ENCODE measurements at places on chromosomes 1 and 21.

- no peak overlapping the region for H3K4me3 ChIP-seq
- no peak for DNase-seq
- H3K36me3 ChIP-seq, result no peaks in the 10 kb centered on the region
- no peaks in the 10 kb centered on the region for H3K4me1 ChIP-seq
- no peak overlapping the region for H3K27ac ChIP-seq
Observed at GRCh38 chr1:70072231-70072751, 133.1 kb downstream of the LRRC40 start.

DNA sequence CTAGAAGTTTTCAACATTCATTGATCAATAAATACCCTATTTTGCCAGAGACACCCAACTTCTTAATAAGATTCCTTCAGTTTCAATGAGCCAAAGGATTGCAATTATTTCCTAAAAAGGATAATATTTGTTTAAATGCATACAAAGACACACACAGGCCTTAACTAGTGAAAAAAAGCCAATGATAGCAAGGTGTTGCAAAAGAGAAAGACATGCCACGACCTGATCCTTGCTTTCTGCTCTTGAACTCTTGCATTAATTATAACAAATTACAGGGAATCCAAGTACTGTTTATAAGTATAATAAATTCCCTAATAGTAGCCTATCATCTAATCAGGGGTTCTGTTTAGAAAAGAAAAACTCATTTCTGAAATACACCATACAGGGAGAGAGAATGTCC is 131.1 kb downstream of the PTPN14 start:
- no peak overlapping the region for H3K27ac ChIP-seq
- no peak for DNase-seq
- H3K4me1 ChIP-seq, result no peaks in the 10 kb centered on the region
- no peak overlapping the region for H3K4me3 ChIP-seq
- H3K27me3 ChIP-seq, result no peaks in the 10 kb centered on the region

DNA sequence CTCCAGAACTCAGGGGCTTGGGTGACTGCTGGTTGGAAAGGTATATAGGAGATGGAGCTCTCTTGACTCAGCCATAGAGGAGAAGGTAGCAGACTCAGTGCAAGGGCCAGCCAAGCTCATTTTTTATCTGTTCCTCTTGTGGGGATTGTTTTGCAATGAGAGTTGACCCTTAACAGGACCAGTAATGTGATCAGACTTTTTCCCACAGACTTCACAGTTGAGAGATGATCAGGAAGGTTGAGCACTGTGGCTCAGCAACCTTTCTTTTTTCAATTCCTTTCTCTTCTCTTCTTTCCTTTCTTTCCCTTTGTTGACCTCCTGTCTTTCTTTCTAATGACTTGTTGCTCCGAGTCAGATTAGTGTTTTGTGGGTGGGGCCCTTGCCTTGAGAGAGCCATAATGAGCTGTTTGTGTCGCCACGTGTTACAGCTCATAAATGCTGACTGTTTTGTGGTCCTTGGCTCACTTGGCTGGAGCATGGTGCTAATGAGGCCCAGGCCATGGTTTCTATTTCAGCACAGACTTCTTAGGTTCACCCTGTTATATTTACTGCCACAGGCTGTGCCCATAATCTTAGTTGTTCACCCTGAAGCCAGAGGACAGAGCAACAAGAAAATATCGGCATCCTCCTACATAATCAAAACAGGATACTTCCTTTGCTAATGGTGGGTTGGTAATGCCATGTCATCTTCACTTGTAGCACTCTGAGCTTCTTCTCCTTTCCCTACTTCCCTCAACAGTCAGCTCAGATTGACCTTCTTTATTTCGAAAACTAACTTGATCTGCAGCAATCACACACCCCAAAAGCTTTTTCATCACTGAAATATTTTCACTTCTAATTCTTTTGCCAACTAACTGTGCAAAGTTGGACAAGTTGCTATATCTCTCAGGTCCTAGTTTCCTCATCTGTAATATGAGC is 13.9 kb downstream of the ADAM30 start:
- H3K27me3 ChIP-seq, result no peaks in the 10 kb centered on the region
- DNase-seq, result no peak
- no peak overlapping the region for H3K27ac ChIP-seq

DNA sequence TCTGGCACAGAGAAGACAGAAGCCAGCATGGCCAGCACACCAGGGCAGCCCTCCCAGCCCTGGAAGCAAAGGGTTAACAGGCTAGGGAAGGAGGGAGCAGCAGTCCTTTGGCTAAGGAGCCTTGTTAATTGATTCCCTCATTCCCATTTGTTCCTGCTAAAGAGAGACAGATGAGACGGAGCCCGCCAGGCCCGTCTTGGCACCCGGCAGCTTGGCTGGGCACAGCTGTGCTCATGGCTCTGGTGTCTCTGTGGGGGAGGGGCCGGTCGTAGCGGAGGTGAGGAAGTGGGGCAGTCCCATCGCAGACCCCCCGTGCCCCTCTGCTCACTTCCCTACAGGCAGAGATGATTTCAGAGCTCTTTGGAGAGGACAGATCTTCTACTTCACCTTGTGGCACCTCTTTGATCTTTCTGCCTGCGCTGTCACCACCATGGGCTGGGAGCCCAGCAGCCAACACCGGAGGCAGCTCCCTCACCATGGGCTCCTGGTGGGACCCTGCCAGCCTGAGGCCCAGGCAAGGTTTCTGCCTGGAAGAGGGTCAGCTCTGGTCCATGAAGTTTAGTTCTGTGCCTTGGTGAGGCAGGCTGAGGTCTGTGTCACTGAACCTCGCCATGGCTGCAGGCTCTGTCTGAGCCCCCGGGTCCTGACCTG is 38.0 kb downstream of the FOXO6 start:
- H3K36me3 ChIP-seq, result no peaks in the 10 kb centered on the region
- no peaks in the 10 kb centered on the region for H3K27me3 ChIP-seq
- H3K27ac ChIP-seq, result no peak overlapping the region

- H3K27me3 ChIP-seq, result peaks cover 5% of the 10 kb centered on the region
- no peaks in the 10 kb centered on the region for H3K36me3 ChIP-seq
- no peaks in the 10 kb centered on the region for H3K4me1 ChIP-seq
- no peak overlapping the region for H3K27ac ChIP-seq
- DNase-seq, result no peak
Observed at GRCh38 chr1:36570006-36570405, 87.3 kb upstream of the CSF3R start.

All from CD4-positive, alpha-beta memory T cell (primary cell).